ENCODE measurements at places on chromosomes 6 and 20.

DNA sequence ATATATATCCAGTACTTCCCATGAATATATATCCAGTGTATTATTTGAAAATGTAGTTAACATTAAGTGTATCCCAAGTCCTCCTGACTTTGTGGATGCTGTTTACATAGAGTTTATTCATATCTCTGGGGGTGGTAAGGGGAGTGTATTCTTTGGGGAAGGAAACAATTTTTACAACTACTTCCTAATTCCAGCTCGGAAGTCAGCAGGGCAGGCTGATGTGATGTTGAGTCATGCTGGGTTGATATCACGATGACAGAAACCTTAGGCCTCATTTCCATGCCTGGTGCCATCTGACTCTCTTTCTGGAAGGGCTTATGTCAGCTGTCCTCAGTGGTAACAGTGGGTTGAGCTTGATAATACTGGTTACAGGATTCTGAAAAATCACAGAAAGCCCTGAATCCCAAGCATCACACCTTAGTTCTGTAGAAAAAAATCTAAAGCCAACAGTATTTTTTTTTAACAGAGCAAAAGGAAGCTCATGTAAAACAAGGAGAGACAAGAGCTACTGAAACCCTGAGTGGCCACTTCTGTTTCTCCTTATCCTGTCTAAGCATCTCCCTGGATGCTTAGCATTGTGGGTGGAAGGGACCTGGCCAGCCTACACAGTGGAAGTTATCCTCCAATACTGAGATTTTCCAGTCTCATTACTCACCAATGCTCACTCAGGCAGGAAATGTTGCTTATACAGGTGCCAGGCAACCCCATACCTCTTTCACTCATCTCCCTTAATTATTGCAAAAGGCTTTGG lies 75.2 kb upstream of the IYD start:
- DNase-seq, result peak; percentile 67

DNA sequence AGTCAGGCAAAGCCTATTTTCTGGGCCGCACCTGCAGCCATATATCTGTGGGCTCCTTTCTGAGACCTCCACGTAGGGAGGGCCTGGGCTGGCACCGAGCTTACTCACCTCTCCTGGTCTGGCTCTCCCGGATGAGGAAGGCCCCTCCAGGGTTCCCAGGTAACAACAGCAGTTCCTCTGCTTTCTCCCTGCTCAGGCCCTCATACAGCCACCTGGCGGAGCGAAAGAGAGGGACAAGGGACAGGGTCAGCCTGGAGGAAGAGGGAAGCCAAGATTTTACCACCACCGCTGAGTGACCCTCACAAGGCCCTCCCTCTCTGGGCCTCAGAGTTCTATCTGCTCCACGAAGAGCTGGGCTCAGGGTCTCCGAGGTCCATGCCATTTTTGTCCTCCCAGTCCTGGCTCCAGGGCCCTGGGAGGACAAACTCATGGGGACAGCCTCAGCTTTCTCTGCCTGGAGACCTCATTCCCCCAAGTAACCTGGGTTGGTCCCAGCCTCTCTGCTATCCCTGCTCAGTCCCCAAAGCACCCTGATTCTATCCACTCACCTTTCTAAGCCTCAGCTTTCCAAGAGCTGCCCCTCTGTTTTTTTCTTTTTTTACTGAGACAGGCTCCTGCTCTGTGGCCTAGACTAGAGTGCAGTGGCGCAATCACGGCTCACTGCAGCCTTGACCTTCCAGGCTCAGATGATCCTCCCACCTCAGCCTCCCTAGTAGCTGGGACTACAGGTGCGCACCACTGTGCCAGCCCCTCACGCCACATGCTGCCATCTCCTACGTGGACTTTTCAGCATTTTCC lies 13.3 kb downstream of the SLA2 start:
- no peak for DNase-seq

- no peak for DNase-seq
Observed at GRCh38 chr6:16800341-16800740, 39.1 kb upstream of the ATXN1 start.

GRCh38 chr20:54984104-54984448 lies 508.7 kb downstream of the DOK5 start:
- DNase-seq, result no peak

DNA sequence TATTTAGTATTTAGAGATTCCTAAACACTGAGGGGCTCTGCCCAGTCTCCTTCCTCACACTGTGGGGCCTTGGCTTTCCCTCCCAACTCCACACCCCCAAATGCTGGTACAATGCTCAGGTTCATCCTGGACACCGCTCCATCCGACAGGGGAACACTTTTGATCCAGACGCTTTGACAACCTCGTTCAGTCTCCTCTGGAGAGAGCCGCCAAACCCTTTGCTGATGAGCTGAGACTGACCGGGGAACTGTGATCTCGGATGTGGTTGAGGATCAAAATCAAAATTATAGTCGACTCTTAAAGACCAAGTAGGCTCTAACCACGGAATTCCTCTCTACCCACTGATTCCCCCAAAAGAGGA lies 38.8 kb upstream of the HLA-E start:
- no peak for DNase-seq

DNA sequence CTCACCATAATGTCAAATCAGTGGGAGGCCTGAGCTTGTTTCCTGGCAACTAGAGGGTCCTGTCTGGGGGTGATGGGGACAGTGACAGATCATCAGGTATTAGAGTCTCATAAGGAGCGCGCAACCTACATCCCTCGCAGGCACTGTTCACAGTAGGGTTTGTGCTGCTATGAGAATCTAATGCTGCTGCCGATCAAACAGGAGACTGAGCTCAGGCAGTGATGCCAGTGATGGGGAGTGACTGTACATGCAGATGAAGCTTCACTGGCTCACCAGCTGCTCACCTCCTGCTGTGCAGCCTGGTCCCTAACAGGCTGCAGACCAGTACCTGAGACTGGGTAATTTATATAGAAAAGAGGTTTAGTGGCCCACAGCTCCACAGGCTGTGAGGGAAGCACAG lies 147.3 kb downstream of the TTLL2 start:
- DNase-seq, result no peak

DNA sequence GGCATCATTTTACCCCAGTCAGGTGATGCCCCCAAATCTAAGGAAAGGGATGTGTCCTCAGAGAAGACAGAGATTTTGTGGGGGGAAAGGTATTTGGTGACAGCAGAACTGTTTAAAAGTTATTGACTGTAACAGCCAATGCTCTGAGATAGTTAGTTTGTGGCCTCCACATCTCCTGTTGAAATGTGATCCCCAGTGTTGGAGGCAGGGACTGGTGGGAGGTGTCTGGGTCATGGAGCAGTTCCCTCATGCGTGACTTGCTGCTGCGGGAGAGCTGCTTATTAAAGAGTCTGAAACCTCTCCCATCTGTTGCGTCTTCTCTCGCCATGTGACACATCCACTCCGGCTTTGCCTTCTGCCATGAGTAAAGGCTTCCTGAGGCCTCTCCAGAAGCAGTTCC lies 282.8 kb upstream of the FOXQ1 start:
- DNase-seq, result peak; percentile 45

DNA sequence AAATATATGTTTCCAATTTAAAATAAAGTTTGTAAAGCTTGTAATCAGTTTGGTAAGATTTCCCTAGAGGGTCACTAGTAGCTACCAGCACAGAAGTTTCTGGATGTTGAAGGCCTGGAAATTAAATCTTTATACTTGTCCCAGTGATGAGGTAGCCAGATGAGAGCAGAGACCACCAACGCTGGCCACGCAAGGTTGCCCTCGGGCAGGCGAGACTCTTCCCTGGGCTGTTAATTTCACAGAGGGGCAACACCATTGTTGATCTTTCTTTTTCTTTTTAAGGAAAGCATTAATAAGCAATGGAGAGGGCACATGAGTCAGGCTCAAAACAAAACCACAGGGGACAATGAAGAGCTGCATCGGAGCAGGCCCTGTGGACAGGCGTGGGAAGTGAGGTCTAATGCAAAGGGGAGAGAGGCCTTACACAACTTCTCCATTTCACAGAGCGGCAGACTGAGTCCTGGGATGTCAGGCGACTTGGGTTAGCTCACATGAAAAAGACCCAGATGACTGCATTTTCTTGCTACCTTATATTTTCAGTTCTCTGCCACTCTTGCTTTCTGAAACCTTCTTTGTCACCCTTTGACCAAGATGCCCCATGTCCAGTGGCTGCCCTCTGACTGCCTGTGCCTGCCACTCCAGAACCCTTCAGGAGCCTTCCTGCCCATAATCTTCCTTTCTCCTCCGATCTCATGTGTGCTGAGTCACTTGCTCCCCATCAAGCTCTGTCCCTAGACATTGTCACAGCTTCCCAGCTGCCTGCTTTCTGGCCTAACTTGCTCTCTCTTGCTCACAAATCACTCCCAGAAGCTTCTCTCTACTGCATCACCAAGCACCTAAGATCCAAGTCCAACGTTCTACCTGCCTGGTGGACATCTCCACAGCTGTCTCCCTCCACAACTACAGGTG lies 107.7 kb upstream of the CDYL start:
- no peak for DNase-seq

DNA sequence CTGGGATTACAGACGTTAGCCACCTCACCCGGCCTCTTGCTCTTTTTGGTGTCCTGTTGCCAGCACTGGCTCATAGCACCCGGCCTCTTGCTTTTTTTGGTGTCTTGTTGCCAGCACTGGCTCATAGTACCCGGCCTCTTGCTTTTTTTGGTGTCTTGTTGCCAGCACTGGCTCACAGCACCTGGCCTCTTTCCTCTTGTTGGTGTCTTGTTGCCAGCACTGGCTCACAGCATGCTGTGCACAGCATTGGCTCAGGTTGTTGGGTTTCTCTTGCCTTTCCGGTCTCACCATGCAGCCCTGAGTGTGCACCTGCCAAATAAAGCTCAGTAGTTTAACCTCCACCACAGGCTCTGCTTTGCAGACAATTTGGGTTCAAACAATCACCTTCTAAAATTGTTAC lies 208.2 kb downstream of the THBS2 start:
- DNase-seq, result no peak

DNA sequence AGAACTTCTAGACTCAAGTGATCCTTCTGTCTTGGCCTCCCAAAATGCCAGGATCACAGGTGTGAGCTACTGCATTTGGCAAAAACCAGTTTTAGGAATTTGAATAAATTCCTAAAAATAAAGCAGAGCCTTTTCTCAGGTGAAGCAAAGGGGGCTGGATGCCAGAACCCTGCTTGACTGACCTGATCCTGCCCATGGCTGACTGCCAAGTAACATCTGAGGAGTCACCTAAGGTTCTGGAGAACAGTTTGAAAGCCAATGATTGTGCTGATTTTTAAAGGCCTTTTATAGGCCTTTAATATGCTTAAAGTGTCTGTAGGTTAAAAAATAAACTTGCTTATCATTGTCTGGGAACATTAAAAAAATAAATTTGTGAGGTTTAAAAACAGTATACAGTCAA lies 14.1 kb upstream of the ZSCAN12 start:
- no peak for DNase-seq

DNA sequence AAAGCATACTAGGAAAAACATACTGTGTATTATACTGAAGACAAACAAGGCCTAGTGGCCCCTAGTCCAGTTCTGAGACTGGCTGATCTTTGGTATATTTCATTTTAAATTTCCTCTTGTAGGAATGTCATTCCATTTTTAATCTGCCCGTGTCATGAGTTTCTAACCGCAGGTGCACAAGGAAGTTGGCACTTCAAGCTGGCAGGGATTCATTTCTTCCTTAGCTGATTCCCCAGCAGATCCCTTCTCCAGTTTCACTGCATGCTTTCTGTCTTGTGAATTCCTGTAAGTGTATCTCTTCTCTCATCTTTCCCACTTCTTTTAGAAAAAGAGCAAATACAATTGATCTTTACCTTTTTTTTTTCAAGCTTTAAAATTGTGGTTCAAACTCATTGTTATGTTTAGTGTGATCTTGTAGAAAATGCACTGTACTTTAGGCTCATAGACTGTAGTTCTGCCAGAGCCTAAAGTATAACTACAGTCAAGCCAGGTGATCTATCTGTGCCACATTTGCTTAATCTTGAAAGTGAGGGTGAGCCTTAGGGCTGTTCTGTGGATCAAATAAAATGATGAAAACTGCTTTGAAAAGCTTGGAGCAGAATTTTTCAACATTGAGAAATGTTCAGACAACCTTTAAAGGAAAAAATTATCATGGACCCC lies 37.0 kb downstream of the RNF217 start:
- DNase-seq, result no peak

DNA sequence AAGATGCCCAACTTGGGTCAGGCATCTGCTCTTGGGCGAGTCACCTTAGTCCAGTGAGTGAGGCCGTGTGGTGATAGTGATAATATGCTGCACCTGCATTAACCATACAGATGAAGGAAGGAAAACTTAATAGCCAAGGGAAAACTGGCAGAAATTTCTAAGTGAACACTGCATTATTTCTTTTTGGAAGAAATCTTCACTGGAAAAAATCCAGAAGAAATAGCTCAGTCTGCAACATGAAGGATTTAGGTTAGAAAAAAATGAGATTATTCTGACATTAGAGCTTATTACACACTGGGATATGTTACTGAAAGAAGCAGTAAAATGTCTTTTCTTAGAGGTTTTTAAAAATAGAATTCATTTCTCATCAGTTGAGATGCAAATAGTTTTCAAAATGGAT lies 947.3 kb downstream of the KIF16B start:
- DNase-seq, result no peak

DNA sequence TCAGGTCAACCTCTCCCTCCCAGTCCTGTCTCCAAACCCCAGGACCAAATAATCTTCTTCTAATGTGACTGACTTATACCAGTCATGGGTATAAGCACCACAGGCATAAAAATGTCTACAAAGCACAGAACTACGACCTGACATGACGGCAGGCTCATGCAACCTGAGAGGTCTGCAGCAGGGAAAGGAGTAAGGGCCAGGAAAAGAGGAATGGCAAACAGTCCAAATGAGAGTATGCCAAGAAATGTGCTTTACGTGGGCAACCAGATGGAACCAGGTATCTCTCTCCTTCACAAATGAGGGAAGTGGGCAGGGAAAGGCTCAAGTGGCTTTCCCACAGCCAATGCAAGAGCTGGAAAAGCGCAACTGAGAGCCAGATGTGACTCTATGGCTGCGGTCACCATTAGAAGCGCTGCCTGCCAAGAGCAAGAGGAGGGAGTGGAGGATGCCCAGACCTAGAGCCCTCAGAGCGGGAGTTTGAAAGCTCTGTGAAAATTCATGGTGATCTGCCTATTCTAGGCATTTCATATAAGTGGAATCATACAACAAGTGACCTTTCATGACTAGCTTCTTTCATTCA lies 6.0 kb downstream of the APMAP start:
- DNase-seq, result no peak

DNA sequence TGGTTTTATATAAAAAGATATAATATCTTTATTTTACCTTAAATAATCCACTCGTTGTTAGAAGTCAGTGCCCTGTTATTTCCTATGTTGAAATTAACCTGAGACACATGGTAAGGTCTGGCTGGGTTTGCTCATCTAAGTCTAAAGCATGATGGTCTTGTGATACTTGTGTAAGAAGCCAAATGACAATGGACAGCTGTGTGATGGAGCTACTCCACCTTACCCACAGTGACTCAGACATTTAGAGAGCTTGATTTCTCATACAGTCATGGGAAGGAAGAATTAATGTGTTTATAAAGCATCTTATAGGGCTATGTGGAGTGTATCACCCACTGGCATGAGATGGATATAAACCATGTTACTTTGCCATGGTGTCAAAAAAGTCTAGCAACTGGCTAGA lies 11.7 kb downstream of the CTCFL start:
- no peak for DNase-seq

Data from AG08395 (cell line).